ENCODE measurements at places on chromosomes 7 and 10.

DNA sequence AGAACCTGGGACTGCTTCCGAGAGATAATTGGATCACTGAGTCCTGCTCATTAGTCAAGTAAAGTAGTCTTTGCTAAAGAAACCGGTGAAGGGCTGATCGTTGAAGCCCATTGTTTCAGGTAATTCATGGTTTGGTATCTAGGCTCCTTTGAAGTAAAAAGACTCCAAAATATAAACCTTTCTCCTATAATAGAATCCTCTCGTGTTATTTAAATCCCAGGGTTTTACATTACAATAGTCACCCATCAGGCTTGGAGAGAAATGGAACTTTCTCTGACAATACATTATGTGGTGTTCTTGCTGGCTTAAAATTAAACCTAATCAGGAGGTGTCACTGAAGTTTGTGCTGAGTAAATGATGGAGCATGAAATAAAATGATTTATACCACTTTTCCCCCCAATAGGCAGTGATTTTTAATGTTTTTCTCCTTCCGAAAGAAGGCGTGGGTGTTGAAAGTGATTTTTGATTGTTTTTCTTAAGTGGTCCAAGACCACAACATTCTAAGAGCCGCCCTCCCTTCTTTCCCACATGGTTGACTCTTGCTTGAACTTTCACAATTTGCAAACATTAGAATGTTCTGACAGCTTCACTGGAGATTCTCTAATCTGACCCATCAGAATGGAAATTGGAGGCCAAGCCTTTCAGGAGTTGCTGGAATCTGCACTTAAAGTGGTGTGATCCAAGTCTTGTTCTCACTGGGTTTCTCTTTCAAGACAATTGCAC, 44.2 kb downstream of the LRMDA start:
- DNase-seq, result no peak

- DNase-seq, result no peak
Observed at GRCh38 chr7:44697136-44698045, 51.3 kb upstream of the ZMIZ2 start.

DNA sequence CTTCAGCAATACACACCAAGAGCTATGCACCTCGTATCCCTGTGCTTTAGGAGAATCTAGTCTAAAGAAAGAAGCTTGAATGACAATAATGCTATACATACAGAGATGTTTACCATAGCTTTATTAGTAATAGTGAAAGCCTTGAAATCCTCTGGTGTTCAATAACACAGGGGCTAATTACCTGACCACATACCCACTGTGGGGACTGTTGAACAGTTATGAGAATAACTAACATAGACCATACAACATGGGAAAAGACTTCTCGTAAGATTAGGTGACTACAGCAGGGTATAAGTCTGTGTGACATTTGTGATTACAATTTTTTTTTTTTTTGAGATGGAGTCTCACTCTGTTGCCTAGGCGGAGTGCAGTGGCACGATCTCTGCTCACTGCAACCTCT, 111.0 kb downstream of the SORBS1 start:
- DNase-seq, result no peak

GRCh38 chr10:132541129-132541528, 3.5 kb downstream of the INPP5A start:
- no peak for DNase-seq

- no peak for DNase-seq
Observed at GRCh38 chr7:55088107-55088506, 69.3 kb downstream of the EGFR start.

DNA sequence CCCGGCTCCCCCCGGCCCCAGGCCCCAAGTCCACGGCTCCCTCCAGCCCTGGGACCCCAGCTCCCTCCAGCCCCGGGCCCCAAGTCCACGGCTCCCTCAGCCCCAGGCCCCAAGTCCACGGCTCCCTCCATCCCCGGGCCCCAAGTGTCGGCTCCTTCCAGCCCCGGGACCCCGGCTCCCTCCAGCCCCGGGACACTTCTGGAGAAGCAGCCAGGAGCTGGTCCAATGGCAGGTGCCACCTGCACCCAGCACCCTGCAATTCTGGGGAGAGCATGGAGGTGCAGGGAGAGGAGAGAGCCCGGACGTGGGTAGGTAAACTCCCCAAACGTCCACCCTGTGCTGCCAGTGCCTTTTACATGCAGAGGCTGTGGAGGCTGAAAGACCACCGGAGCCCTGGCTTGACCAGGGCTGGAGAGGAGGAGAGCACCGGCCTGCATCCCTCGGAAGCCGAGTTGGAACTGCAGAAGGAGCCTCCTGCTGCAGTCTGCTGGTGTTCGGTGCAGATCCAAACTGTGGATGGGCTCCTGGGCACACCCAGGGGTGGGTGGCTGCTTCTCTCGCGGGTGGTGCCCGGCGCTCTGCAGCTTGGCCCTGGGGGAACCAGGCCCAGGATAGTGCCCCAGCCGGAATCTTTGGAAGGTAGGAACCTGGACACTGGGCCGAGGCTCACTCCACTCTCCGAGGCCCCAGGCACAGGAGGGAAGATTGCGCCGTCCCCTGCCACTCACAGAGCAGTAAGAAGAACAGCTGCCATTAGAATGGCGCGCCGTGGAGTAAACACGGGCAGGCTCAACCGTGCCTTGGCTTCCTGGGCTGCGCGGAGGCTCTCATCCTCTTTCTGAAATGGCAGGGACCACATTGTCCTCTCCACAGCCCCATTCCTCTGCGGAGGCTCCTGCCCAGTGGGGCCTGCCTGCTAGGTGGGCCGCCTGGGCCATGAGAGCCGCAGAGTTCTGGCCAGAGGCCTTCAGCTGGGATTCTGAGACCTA, 14.7 kb downstream of the SHH start:
- no peak for DNase-seq

DNA sequence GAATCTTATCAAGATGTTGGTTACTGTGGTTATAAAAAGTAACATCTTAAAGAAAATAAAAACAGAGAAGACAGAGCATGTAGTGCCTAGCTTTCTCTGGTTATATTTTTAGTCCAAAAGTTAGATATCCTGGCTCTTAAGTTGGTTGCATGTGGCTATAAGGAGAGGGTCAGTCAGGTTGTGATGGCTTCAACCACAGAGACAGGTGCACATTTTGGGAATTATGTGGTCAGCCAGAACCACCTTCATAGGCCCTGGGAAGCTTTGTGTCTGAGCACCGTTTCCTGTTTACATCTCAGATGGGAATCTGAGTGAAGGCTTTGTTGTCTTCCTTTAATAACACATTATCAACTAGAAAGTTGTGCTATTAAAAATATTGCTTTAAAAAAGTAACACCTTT, 265.1 kb upstream of the IGFBP3 start:
- no peak for DNase-seq

- peak; percentile 72 for DNase-seq
Observed at GRCh38 chr10:132571650-132572544, 34.3 kb downstream of the INPP5A start.

DNA sequence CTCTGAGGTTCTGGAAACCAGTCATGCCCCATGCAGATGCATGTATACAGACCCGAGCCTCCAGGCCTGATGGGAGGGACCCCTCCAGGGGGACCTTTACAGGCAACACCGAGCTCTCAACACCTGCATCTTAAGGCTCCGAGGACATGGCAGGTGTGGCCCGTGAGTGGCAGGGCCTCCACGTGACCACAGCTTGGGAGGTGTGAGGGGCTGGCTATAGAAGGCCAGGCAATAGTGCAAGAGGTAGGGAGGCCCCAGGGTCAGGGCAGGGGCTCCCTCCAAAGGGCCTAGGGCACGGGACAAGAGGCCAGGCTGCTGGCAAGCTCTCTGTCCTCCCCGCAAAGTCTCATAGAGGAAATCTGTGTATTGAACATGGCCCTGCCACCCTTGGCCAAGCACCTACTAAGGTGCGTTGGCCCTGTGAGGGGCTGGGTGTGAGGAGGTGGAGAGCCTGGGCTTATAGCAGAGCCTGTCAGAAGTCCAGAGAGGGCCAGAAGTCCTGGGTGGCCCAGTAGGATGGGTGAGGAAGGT, 134.2 kb downstream of the PTPN20 start:
- DNase-seq, result no peak

GRCh38 chr7:26490640-26491624, 199.3 kb downstream of the SNX10 start:
- no peak for DNase-seq

DNA sequence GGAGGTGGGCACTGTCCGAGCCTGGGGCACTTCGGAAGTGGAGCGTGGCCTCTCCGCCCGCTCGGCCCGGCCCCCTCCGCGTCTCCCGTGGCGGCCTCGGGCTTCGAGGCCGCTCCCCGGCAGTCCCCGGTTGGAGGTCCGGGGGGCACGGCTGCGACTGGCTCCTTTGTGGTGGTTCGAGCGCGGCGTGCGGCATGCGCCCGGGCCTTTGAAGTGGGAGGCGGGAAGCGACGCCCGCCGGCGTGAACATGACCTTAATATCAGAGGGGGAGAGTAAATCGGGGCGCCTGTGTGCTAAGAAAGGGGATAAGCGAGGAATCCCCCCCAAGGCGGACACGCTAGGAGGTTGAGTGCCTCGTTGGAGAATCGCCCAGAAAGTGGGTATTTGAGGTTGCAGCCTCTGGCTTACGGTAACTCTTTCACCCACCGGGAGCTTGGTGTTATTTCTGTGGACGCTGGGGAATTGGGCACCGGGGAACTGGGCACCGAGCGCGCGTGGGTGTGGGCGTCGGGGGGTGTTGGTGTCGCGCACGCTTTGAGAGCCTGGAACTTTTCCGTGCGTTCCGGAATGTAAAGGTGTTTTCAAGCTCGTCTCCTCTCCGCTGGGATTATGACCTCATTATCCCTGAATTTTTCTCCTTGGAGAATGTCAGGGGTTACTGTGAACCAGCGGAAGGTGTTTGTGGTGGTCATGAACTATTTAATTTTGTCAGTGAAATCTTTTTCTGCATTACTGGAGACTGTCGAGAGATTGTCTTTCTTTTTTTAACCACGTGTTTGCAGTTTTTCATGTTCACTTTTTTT, 660 bp downstream of the SUV39H2 start:
- DNase-seq, result peak; percentile 34

DNA sequence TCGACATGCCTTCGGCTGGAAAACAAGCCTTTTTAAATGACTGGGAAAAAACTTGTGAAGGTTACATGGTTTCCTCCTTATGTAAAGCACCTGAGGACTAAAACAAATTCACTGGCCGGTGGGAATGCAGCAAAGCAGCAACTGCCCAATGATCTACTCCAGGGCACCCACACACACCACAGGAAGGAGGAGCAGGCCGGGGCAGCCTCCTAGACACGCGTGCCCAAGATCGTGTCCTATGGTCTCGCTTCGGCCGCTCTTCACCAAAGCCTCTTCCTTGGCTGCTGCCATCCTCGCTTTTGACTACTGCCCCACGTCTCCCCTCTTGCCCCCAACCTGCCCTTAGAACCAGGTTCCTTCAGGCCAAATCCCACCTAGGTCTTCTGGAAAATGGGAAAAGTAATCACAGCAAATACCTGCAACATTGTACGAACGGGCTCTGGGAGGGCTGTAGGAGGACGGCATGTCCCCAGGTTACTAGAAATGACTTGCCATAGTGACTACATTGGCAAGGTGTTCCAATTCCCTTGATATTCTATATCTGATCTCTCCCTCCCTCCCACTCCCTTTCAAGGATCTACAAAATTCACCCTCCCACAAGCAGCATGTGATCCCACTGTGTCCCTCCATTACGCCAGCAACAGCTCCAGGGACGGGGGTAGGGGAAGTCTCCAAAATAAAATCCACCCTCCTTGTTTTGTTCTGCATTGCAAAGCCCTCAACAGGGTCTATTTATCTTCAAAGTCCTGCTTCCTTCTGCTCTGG, 84.9 kb downstream of the RNF216 start:
- DNase-seq, result no peak

GRCh38 chr7:94056796-94057207, 52.6 kb upstream of the BET1 start:
- DNase-seq, result no peak

DNA sequence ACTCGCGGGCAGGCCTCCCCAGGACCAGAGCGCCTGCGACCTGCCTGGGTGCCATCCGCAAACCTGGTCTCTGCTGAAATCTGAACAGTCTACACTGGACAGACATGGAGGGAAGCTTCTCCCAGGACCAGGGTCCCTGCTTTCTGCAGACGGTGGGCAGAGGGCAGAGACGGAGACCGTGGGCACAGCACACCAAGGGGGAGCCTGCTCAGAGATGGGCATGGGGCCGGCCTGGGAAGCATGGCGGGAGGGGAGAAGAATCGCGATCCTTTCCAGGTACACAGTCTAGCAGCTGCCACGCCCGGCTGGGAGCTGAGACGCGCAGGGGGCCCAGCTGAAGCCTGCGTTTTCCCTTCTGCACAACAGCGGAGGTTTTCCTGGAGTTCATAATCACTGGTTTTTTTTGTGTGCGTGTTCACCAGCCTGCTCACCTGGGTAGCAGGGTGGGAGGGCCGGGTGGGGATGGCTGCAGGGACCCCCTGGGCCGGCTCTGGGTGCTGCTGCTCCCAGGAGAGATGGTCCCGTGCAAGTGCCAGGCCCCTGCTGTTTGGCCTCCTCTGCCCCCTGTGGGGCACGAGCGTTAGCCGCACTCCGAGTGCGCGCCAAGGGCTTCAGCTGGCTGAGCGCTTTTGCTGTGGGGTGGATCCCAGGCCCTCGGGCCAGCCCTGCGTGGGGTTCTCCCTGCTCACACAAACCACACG, 448.8 kb downstream of the DNAJB6 start:
- no peak for DNase-seq

- DNase-seq, result no peak
Observed at GRCh38 chr10:97499561-97500296, 1.0 kb downstream of the UBTD1 start.

GRCh38 chr7:102152672-102153598, 133.7 kb upstream of the SH2B2 start:
- no peak for DNase-seq

GRCh38 chr10:20647756-20648155, 249.4 kb downstream of the NEBL start:
- no peak for DNase-seq

GRCh38 chr7:5549096-5549763, 125.6 kb upstream of the TNRC18 start:
- no peak for DNase-seq

DNA sequence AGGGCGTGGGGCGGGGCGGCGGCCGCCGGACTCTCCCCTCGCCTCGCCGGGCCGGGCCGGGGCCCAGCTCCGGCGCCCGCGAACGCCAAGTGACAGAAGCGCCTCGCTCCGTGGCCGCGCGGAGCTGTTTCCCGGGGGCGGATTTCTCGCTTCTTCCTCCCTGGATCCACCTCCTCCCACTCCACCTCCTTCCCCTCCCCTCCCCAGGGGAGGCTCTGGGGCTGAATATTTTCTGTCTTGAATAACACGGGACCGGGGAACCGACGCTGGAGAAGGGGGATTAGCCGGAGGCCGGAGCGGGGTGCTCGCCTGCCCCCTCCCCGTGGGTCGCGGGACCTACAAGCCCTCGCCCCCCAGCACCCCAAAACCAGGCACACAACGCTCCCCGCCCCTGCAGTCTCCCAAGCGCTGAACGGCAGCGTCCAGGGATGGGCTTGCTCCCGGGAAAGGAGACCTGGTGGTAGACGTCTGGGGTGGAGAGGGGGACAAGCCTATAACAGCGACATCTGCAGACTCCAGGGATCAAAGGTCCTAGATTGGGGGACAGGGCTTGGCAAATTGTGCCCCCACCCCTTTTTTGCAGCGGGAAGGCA, at the start of gene ARHGAP21:
Gene ARHGAP21, minus strand, starts transcription at position 100 of the 593 bp plus-strand sequence. CDS start 1,988 bp downstream, outside the sequence.
- DNase-seq, result no peak

DNA sequence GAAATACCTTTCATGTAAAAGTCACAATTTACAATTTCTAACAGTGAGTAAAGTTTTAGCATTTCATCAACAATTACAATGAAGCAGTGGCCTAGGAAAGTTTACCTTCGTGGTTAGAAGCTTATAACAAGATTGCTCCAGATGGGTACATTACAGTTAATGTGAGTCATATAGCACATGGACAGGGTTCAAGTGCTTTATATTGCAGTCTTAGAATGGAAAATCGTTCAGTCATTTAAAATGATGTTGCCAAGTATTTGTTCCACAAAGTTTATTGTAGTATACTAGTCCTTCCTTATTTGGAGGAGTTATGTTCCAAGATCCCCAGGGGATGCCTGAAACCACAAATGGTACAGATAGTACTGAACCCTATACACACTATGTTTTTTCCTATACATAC, 174.6 kb upstream of the TARP start:
- no peak for DNase-seq
